Erythroblast (primary cell): ENCODE measurements at places on chromosomes 13 and 19.

DNA sequence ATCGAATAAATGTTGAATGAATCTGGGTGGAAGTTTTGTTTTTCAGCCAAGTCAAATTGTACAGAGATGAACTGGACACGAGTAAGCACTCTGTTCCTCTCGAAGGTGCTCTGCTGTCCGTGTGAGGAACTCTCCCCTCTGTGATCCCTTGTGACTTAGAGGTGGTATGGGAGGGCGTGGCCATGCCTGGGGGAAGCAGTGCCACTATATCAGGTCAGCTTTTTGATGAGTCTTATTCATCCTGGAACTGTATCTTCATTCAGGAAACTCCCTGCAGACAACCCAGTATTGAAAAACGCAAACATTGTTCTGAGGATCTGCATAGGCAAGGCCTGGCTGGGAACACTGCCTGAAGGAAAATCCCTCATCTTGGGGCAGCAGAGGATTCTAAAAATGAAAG, 45.7 kb upstream of the FLT1 start:
- no peak for DNase-seq

DNA sequence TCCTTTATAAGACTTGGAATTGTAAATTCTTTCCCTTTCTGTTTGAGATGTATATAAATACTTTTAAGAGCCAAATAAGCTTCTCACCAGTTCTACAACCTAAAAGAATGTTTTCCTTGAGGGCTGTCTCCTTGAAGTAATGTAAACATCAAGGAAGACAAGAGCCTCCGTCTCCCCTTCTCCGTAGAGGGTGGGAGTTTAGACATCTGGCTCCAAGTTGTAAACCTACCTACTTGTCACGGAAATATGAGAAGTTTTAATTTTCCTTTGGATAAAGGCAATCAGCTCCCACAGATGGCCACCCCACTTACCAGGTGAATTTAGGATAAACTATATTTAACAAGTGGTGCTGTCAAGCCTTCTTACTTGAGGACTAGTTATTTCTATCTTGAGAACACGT, 237.9 kb downstream of the NALCN start:
- DNase-seq = no peak

DNA sequence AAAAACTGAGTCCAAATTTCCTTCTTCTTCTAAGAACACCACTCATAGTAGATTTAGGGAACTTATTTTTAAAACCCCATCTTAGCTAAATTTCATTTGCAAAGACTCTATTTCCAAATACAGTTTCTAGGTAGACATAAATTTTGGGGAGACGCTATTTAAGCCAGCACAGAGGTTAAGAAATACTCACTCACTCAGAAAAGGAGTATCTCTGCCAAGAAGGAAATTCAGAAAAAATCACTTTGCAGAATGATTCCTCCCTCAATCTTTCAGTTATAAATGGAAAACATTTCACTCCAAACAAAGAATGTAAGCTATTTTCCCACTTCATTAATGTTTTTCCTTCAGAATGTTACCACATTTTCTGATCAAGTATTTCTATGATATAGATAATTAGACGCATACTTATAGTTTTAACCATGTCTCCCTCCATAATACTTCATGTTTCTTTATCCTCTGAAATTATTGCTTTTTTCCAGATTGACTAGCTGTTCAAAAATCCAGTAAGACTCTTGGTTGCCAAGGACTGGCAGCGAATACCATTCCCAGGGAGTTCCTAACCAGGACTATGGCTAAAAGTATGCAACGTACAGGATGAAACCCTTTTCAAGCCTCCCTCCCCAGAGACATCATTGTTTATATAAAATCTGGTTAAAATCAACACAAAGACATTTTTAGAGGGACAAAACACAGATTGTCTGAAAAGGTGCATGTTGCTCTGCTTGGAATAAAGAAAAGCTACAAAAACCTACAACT, 52.5 kb upstream of the RXFP2 start:
- no peak for DNase-seq

GRCh38 chr13:46339035-46339666, 47.9 kb downstream of the RUBCNL start:
- no peak for DNase-seq

DNA sequence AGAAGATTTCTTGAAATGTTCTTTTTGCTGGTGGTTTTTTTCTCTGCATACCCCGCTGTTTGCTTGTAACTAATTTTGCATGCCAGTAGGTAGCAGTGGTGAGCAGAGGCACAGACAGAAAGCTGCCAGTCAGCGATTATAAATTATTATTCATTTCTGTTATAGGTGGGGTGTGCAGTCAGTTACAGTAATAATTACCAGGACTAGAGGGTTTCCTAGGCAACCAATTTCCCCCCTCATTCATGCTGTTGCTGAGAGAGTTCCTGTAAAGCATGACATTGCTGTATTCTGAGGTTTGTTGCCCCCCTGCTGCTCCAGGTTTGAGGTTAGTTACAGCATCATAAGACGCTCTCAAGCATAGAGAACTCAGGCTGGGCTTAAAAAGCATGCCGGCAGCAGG, 104.5 kb downstream of the URI1 start:
- peak; percentile 22 for DNase-seq

DNA sequence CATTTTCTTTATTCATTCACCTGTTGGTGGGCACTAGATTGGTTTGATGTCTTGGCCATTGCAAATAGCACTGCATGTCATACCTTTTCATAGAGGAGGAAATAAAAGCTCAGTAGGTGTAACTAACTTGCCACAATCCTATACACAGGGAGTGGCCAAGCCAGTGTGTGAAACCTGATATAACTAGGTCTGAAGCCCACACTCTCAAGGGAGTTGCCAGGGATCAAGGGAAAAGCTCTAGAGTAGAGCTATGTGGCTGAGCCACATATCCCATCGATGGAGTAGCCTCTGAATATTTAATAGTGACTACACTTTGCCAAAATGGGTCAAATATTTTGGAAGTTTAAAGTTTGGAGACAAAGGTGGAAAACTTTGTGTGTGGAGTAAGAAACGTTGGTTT, 66.1 kb upstream of the TSHZ3 start:
- DNase-seq = no peak

DNA sequence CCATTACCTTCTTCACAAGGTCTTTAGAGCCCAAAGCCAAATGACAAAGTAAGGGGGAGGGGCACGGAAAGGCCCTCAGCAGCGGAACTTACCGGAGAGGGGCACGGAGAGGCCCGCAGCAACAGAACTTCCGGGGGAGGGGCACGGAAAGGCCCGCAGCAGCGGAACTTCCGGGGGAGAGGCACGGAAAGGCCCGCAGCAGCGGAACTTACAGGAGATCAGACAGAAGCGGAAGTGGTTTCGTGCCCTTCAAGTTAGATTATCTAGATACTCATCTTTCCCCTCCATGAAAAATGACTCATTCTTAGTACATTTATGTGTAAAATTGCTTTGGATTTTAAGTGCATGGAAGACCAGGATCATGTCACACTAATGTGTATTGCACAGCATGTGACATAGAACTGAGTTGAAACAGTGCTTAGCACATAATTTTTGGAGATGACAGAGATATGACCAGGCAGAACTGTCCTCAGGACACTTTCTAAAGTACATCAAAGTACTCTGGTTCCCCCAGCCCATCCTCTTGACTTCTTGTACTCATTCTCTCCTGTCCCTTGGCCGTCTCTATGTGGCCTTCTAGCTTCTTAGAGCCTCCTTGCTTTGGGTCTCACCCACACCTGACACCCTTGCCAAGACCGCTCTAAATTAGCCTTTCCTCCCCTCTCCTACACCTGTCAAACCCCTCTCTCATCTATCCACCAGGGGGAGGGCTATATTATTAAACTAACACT, 25.7 kb upstream of the TPTE2 start:
- DNase-seq = peak; percentile 66

DNA sequence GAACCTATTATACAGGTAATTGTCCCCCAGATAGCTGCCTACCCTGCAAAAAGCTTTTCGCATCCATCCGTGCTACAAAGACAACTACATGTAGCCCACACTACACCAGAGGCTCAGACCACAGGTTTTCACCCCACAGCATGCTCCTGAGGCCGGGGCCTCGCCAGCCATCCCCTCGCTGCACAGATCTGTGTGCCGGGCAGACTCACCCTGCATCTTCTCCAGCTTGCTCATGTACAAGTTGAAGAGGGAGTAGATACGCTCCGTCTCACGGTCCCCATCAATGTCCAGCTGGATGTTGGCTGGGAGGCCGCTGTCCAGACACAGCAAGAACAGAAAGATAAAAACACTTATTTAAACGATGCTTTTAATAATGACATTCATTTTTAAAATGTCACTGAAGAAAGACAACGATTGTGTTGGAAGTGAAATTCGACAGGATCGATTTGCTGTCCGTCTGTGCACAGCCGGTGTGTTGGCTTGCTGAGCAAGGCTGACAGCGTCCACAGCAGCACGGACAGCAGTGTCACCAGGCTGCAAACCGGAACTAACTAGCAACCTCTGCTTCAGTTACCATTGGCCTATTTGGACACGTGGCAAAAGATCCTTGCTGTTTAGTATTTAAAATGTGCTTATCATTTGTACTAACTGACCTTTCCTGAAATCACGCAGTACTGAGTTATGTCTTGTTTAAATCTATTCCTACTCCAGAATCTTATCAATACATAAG, 18.6 kb upstream of the C13orf46 start:
- no peak for DNase-seq

DNA sequence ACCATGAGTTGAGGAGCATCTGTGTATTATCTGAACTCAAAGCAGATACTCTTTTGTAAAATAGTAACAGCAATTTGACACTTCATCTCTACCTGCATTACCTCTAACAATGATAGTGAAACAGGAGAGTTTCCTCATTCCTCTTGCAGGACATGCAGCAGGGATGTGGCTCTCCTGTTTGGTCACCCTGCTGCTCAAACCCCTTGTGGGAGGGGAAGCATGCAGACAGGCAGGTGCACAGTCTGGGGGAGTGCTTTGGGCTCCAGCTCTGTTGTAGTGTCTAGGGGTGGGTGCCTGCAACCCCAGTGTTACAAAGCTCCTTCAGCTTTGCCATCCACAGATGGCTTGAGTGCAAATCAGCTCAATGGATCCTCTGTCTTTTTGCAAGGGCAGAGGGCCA, 827.6 kb downstream of the DACH1 start:
- DNase-seq = no peak

DNA sequence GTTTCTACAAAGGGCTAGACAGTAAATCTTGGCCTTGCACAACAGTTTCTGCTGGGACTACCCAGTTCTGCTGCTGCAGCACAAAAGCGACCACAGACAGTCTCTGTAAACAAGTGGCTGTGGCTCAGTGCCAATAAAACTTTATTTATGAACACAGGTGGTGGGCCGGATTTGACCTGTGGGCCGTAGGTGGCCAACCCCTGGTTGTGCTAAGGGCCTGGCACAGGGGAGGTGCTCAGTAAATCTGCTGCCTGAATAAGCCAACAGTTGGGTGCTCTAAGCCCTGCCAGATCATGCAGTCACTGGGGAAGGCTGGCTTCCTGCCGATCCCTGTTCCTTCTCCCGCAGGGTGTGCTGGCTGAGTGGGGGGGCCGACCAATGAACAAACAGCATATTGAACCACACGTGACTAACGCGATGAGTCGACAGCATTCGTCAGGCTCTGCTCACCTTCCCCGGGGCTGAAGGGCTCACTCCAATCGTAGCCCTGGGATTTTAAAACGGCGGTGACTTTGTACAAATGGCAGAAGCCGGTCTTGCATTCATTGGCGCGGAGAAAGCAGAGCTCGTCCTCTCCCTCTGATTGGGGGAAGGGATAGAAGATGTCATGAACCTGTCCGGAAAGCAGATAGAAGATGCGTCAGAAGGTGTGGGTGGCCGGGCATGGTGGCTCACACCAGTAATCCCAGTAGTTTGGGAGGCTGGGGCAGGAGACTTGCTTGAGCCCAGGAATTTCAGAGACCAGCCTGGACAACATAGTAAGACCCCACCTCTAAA, 24.3 kb upstream of the MYDGF start:
- DNase-seq = no peak

GRCh38 chr19:5971714-5972354, 6.1 kb downstream of the RANBP3 start:
- DNase-seq = peak; percentile 54

GRCh38 chr13:75222031-75222430, 259.9 kb downstream of the TBC1D4 start:
- no peak for DNase-seq
